ENCODE measurements at places on chromosomes 13 and 19.

DNA sequence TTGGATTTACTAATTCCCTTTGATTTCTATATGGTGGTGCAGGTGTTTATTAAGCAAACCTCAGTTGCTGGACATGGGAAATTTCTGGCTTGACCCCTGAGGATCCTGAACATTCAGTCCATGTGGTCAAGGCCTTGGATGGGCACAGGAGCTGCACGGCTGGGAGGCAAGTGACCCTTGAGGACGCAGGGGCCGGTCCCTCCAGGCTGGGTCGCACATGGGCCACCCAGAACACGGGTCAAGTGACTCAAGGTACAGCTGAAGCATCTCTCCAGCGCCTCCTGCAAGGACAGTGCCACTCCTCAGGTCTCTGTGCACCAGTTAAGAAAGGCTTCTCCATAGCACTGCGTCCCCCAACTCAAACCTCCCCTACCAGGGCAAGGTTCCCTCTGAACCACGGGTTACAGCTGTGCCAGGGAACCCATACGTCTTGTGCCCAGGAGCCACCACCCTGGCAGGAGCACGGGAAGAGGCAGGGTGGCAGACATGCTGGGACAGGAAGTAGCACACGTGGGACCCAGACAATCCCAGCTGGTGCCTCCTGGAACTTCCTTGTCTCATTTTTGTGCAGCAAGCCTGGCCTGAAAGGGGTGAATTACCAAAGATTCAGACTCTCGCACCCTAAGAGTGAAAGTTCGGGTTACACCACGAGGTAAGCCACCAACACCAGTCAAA lies 93.1 kb downstream of the SPACA7 start:
- no peak for DNase-seq

- no peak for DNase-seq
Measured at GRCh38 chr13:95245071-95245470, 56.2 kb downstream of the ABCC4 start.

DNA sequence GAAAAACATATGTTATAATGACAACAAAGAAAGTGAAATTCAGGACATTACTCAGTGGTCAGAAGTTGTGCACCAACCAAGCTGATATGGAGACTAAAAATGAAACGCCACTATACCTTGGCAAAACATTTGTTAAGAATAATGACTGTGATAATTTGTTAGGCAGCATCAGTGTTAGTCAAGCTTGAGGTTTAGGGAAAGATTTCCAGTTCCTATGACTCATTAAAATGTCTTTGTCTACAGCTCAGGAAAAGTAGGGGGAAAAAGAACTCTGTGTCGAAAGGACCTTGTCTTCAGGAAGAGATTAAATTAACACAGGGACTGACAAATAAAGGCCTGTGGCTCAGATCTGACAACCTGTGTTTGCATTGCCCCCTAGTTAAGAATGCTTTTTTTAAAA lies 764.1 kb upstream of the SLITRK6 start:
- no peak for DNase-seq

- DNase-seq, result no peak
Measured at GRCh38 chr13:113666951-113667701, at the start of gene GRK1. Gene GRK1, plus strand, starts transcription at chr13:113667219. Its CDS starts 168 bp downstream, at chr13:113667387.

DNA sequence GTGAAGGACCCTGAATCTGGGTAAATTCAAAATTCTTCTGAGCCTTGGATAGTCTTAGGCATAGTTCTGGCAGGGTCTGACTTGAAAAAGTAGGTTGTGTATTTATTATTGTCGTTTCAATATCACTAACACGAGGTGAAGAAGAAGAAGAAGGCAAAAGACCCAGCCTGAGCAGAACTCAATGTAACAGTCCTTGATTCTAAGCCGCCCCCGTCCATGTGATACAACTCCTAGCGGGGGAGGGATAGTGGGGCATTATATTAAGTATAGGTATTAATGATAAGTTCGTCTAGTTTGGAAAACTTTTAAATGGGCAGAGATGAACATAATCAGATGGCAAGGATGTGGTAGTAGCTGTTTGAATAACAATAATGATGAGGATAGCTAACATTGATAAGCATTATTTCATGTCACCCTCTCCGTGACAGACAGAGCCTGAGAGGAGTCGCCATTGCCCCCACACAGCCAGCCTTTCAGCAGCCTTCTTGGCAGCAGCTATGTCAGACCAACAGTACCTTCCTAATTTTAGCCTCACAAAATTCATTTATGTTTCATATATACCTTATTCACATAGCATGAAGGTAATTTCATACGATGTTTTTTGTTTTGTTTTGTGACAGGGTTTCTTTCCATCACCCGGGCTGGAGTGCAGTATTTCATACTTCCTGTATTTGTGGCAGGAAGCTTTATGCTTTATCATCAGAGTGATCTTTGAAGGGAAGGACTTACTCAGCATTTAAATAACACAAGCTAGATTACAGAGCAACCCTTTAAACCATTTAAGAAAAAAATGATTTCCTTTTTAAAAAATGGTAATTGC lies 64.4 kb upstream of the NPAS1 start:
- DNase-seq, result no peak

- no peak for DNase-seq
Measured at GRCh38 chr19:33677745-33678426, 56.1 kb downstream of the CHST8 start.

DNA sequence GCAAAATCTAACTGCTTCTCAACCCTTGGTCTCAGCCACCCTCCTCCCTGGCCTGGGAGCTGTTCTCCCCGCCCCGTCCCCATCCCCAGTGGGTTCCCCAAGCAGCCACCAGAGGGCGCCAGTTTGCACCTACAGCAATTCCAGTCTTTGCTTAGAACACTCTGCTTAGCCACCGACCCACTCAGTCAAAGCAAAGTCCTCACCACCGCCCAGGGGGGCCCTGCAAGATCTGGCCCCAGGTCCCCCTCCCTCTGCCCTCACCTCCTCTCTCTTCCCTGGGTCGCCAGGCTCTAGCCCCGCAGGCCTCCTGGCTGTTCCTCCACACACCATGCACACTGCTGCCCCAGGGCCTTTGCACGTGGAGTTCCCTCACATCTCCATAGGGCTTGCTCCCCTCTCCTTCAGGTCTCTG lies 12.4 kb downstream of the TMEM143 start:
- peak; percentile 71 for DNase-seq

- no peak for DNase-seq
Measured at GRCh38 chr13:45718063-45718462, 15.9 kb downstream of the CBY2 start.

- no peak for DNase-seq
Measured at GRCh38 chr13:43830497-43830881, 43.7 kb upstream of the ENOX1 start.

DNA sequence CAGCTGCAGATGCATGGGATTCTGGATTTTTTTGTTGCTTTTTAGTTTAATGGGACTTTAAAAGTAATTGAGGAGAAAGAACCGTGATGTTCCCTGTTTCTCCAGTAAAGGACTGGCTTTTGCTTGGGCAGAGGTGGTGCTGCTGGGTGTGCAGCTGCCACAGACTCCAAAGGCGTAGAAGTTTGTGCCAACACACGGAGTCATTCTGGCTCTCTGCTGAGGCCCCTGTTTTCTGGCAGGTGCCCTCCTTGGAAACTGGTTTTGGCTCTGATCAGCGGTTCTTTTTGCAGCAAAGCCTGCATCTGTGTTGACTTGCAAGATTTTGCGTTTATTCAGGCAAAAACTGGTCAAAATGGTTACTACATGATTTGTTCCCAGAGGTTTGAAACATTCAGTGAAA lies 16.0 kb upstream of the QTRT1 start:
- DNase-seq, result no peak

- DNase-seq, result peak; percentile 20
Measured at GRCh38 chr19:42606660-42607351, 12.1 kb upstream of the CEACAM8 start.

DNA sequence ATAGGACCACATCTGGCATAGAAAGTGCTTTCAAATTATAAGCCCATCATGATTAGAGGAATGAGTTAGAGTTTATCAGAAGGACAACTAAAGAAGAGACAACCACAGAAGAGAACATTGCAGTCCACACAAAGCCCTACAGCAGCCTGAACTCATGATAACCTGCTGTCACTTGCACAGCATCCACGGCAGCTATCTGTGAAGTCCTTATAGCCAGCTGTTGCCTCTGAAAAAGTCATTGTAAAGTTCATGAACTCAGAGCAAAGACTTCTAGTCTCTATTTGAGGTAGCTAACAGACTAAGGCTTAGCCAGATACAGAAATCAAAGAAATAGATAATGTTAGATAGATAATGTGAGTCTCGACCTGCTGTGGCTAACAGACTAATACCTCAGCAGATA lies 450.0 kb downstream of the KLF5 start:
- no peak for DNase-seq

- no peak for DNase-seq
Measured at GRCh38 chr13:113933901-113934300, 40.0 kb downstream of the C13orf46 start.

DNA sequence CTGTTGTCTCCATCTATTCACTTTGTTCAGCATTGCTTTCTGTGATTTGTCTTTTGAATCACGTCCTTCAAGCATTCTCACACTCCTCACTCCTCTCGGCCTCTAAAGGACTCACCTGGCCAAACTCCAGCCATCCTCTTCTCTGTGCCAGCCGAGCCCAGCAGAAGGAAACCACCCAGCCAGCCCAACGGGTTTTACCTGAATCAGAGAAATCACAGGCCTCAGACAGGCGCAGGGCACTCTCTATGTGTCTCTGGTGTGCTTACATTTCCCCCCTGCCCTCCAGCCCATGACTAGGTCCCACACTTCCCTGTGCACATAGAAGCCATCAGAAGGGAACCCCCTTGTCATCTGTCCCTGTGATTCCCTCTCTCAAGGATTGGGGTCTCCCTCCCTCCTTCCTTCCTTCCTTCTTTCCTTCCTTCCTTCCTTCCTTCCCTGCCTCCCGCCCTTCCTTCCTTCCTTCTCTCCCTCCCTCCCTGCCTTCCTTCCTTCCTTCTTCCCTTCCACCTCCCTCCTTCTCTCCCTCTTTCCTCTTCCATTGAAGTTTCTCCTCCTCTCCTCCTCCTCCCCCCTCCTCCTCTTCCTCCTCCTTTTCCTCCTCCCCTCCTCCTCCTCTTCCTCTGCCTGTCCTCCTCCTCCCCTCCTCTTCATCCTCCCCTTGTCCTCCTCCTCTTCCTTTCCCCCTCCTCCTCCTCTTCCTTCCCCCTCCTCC lies 8.8 kb upstream of the ZNF541 start:
- DNase-seq, result no peak

GRCh38 chr19:18674616-18675015 lies 8.9 kb upstream of the CRTC1 start:
- no peak for DNase-seq

GRCh38 chr13:20181188-20181587 lies 11.6 kb downstream of the GJB2 start:
- no peak for DNase-seq

GRCh38 chr13:23947893-23948292 lies 50.6 kb upstream of the C1QTNF9B start:
- no peak for DNase-seq

GRCh38 chr19:43438291-43439031 lies 23.8 kb downstream of the TEX101 start:
- no peak for DNase-seq

- DNase-seq, result no peak
Measured at GRCh38 chr13:107974409-107974808, 240.9 kb downstream of the LIG4 start.

- DNase-seq, result no peak
Measured at GRCh38 chr13:111880185-111880584, 186.8 kb upstream of the SOX1 start.

GRCh38 chr19:47704024-47704423 lies 9.2 kb upstream of the EHD2 start:
- DNase-seq, result no peak

- no peak for DNase-seq
Measured at GRCh38 chr19:46761418-46761831, 15.2 kb upstream of the STRN4 start.

GRCh38 chr13:104006625-104007075 lies 940.4 kb upstream of the SLC10A2 start:
- DNase-seq, result no peak

DNA sequence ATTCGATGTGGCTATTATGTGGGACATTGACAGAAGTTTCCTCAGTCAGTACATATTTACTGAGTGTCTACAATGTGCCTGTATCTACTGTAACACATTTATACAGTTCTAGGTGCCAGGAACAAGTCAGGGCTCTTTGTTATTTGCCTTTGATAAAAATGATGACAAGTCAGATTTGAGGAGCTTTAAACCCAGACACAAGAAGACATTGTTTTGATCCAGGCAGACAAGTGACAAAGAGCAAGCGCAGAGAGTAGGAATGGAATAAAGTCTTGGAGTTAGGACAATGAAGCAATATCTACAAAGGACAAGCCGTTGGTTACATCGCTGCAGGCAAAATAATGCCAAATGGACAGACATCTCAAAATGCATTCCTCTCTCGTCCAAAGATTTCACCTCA lies 70.1 kb downstream of the ITGBL1 start:
- DNase-seq, result no peak

GRCh38 chr19:21127001-21127400 lies 14.8 kb upstream of the ZNF431 start:
- DNase-seq, result no peak

DNA sequence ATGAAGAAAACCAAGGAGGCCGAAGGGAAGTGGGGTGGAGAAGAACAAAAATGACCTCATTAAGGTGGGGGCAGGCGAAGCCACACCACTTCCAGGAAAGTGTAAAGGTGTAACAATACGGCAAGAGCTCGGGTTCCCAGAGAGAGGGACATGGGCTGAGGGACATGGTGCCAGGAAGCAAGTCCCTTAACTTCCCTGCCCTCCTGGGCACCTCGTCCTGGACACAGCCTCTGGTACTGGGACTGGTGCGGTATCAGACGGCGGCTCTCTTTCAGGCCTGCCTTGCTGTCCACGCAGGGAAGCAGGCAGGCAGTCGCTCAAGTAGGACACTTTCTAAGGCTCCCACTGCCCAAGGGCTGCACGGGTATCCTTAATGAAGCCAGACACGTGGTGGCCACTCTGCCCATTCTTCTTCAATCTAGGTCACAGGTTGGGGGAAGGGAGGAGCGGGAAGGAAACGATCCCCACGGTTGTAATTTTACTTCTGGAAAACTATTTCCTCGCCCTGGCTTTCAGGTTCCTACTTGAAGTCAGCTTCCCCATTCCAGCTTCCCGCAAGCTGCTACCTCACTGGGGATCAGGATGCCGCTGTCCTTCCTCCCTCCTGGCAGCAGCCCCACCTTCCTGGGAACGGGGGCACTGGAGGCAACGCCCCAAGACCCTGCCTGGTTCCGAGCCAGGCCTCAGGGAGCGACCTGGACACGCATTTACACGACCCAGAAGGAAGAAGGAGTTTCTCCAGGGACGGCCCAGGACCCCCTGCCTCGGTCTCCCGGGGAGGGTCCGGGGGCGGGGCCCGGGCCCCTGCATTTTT lies 1.2 kb downstream of the AP3D1 start:
- DNase-seq, result no peak

- no peak for DNase-seq
Measured at GRCh38 chr13:106680796-106681472, 113.0 kb upstream of the ARGLU1 start.

GRCh38 chr19:38932425-38933179 lies 1.9 kb downstream of the MRPS12 start:
- no peak for DNase-seq

DNA sequence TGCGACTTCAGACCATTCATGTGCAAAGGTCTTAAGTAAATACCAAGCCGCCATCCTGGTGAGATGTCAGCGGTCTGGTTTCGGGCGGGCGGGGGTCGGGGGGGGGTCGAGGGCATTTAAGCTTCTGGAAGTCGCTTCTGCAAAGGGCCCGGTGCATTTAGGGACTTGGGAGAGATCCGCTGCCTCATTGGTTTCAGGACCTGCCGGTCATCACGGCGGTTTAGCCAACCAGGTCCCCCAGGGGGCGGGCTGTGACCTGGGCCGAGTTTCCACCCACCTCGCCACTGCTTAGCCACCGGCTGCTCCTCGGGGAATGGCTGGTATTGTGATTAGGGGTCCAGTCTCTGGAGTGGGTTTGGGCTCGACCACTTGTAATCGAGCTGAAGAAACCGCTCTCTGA lies 7.8 kb downstream of the ANKLE1 start:
- DNase-seq, result peak; percentile 30
